Foreskin melanocyte (primary cell): ENCODE measurements at places on chromosomes 2 and 18.

DNA sequence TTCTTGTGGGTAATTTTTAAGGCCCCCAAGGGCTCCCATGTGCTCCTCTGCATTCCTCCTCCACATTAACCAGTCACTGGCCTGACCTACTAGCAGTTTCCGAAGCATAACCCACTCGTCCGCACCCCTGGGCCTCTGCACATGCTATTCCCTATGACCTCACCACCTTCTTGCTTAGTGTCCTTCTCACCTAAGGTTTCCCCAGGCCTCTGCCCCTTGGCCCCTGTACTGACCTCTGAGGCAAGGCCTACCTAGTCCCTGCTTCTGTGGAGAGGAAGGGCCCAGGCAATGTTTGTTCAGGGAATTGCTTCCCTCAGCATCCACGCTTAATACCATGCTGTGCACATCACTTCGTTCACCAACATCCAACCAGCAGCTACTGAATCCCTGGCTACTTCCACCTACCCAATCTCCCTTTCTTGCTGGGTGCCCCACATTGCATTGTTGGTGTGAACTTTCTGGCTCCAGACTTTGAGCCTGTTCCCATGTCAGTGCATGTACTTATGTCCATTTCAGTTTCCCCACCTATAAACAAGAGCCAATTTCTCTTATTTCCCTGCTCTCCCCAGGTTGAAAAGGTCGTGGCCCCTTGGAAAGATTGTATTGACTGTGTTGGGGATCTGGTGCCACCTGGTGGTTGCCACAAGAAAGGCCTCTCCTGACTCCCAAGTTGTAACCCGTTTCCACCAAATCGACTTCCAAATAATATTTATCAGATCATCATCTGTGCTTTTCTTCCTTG, 19.2 kb upstream of the TMEM177 start:
- no peak for DNase-seq

DNA sequence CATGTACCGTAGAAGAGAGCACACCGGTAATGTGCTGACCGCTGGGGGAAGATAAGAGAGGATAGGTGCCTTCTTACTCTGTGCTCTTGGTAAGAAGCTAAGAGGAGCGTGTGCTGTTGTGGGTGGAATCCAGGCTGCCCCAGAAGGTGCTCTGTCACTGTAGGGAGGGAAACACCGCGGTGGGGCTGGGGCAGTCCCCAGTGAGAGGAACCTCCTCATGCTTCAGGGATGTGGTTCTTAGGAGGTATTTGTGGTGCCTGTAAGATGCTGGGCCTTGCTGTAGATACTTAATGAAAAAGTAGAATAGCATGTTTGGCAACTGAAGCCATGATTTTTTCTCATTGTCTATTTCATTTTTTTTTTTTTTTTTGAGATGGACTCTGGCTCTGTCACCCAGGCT, 1.1 kb downstream of the COLEC11 start:
- no peak for DNase-seq

DNA sequence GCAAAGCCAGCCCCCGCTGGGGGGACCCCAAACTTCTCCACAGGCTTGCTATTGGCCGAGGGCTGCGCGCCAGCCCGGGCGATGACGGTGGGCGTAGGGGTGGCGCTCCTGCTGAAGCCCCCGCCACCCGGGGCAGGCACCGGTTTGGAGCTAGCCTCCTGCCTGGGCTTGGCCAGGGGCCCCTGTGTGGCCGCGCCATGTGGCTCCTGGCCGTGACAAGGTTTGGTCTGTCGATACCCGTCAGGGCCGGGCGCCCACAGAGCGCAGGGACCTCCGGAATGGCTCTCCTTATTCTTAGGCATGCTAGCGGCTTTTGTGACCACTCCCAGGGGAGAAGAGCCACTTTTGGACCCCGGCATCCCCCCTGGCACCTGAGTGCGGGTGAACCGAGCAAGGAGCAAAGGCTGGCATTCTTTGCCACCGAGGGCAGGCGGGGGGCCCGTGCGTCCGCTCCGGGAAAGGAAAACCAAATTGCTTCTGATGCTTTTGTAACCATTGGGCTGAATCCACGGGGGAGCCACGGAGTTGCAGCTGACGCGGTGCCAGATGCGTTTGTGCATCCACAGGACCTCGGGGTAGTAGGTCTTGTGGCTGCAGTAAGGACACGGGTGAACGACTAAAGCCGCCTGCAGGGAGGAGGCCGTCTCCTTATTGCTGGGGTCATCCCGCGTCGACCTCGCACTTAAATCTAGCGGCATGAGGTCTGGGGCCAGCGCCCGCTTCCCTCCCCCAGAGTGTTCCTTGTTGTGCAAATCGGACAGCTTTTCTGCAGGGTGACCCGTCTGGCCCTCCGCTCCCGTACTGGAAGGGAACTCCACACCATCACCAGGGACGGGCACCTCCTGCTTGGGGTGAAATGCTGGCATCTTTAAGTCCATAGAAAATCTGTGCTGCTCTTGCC, 115.6 kb downstream of the ZNF516 start:
- no peak for DNase-seq

DNA sequence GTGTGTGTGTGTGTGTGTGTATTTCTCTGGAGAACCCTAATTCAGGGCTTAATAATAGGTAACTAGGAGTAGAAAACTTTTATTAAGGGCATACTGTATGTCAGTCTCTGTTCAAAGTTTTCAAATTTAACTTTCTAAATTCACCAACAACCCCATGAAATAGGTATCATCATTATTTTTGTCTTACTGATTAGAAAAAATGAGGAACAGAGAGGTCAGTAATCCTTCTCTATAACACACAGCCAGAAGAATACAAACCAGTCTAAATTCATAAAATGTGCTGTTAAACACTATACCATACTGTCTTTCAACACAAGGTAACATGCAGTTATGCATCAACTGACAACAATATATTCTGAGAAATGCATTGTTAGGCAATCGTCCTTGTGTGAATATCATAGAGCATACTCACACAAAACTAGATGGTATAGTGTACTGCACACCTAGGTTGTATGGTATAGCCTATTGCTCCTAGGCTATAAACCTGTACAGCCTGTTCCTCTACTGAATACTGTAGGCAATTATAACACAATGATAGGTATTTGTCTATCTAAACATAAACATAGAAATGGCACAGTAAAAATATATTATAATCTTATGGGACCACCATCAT, 143.1 kb downstream of the PTH2R start:
- DNase-seq, result no peak

- DNase-seq, result no peak
Observed at GRCh38 chr18:24534271-24534670, 73.8 kb downstream of the HRH4 start.

GRCh38 chr2:129772190-129772579, 207.3 kb upstream of the RAB6C start:
- no peak for DNase-seq

- no peak for DNase-seq
Observed at GRCh38 chr2:148416248-148416647, 228.3 kb upstream of the EPC2 start.

DNA sequence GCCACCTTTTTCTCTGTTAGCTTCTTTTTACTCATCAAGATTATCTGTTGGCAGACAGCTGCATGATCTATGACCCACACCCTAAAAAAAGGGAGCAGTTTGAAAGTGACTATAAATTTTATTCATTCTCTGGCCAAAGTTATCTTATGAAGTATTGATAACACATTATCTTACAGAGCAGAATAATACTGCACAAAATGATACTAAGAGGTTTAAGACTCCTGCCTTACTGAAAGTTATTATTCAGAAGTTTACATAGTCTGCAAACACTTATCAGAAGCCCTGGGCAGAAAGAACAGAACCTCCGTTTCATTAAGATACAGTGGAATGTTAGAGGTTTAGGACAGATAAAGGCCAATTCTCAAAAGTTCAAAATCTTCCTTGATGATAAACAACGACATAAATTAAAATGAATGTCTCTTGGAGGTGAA, 78.2 kb downstream of the ZEB2 start:
- no peak for DNase-seq

DNA sequence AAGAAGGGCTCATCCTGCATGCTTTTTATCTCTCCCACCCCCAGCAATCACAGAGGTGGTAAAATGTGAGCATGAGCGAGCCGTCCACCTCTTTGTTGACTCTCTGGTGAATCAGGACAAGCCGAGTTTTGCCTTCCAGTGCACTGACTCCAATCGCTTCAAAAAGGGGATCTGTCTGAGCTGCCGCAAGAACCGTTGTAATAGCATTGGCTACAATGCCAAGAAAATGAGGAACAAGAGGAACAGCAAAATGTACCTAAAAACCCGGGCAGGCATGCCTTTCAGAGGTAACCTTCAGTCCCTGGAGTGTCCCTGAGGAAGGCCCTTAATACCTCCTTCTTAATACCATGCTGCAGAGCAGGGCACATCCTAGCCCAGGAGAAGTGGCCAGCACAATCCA, 19.5 kb downstream of the LIPG start:
- DNase-seq, result no peak

GRCh38 chr2:128792476-128793054, 473.9 kb upstream of the HS6ST1 start:
- DNase-seq, result no peak

GRCh38 chr2:98346311-98347236, at the start of gene CNGA3:
TSS of gene CNGA3 (plus strand) at chr2:98346456. CDS start at chr2:98369976, 23,520 bp downstream.
- peak; percentile 6 for DNase-seq

DNA sequence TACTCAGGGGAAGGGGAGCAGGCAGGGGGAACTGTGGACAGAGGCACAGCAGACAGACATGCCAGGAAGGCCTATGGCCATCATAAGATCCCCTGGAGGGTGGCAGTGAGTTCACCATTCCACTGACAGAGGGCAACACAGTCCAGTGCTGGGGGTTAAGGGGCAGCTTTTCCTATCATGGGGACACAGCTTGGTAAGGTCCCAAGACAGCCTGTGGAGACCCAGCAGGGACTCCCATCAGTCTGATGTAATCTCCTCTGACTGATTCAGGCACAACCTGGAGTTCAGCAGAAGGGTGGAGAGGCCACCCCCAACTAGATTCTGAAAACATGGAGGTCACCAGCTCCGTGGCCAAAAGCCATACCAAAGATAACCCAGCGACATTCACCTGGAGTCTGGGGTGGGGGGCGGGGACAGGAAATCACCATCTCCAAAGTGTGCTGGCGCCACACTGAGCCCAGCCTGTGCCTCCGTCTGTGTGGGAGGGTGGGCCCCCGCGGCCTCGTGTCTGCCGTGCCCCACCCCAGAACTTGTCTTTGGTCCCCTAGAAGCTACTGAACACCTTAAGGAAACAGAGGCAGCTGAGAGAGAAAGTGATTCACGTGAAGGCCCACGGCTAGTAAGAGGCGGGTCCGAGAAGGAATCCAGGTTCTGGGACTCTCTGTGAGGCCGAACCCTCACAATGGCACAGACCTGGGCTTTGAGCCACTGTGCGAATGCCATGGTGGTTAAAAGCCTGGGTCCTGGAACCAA, 28.6 kb downstream of the DNMT3A start:
- DNase-seq, result no peak

DNA sequence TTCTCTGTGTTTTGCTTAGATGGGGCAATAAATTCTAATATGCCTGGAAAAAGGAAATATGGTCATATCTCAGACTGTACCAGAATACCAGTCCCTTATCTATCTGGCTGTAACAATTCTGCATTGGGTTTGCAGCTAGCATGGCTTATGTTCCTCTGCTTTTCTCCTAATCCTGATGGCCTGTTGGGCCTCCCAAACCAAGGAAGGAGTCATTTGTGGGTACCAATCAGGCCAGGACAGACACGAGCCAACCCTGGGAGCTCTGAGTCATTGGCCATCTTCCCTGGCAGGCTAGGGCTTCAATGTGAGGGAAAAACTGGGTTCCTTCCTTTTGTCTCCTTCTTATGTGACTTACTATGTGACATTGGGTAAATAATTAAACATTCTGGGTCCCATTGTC, 12.0 kb downstream of the SMARCAL1 start:
- DNase-seq, result no peak

DNA sequence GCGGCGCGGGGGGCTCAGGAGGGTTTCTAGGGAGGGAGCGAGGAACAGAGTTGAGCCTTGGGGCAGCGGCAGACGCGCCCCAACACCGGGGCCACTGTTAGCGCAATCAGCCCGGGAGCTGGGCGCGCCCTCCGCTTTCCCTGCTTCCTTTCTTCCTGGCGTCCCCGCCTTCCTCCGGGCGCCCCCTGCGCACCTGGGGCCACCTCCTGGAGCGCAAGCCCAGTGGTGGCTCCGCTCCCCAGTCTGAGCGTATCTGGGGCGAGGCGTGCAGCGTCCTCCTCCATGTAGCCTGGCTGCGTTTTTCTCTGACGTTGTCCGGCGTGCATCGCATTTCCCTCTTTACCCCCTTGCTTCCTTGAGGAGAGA, 5.2 kb downstream of the PROC start:
- DNase-seq, result no peak

DNA sequence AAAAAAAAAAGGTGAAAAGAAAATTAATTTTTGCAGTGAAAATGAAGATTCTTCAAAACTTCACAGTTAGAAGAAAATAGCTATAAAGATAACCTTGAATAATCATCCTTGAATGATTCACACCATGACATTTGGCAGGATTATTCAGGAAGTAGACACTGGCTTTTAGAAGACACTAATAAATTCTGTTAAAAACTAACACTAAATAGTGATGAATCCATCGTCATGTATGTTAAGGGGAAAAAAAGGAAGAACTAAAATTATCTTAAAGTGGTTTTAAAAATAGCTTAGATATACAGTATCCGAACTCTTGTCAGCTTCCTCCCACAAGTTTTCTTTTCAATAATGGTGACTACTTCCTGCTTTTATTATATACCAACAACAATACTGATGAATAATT, 10.2 kb downstream of the USP37 start:
- no peak for DNase-seq
